ENCODE measurements at places on chromosomes 11 and 22. TPM values are rescaled to one million over a fixed set of nuclear protein-coding genes. Genes with fewer than 3 reads are reported as not detected.

SHANK2 gene
- 41.6 TPM for total RNA-seq

FGF19 gene
- total RNA-seq, result not detected

CCDC87 gene
- 0.25 TPM for total RNA-seq

NPTXR gene
- total RNA-seq, result 20.9 TPM

MMP12 gene
- total RNA-seq, result not detected

OR52I2 gene
- total RNA-seq, result not detected

NFRKB gene
- total RNA-seq, result 17.9 TPM

SERHL2 gene
- total RNA-seq, result 3.0 TPM

OR10D3 gene
- not detected for total RNA-seq
